ENCODE measurements at places on chromosomes 6 and 20.
A peak's percentile ranks its signal among the peaks of the same experiment; 100 is the strongest.

DNA sequence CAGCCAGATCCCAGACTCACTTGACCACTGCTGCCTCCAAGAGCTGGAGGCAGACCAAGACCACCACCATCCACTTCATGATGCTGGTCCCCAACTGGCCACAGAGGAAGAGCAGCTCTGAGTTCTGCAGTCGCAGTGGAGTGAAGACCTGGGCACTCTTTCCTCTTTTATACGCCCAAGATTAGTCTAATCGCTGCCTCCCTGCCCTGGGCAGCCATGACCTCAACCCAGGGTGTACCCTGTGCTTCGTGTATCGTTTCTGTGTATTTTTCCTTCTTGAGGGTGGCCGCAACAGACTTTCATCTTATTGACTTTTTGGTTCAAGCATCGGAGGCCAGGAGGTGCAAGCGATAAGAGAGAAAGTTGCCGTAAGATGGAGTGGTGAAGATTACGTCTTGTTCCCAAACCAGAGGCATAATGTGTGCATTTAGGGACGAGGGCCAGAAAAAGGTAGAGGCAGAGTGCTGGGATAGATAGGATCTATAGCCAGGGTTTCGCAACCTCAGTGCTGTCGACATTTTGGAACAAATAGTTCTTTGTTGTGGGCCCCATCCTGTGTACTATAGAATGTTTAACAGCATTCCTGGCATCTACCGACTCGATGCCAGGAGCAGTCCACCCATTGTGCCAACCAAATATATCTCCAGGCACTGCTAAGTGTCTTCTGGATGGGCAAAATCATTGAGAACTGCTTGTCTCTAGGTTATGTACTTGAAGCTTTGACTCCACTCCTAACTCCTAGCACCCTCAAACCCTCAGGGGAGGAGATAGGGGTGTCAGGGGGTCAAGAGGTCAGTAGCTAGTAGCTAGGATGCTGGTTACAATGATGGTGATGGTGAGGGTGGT is at the start of gene PGC:
PGC (minus strand) TSS at position 142 of the 846 bp plus-strand sequence; CDS start at position 79, 63 bp downstream.
- no peak for DNase-seq

GRCh38 chr6:123168892-123169773 is 173.1 kb downstream of the CLVS2 start:
- DNase-seq, result no peak

DNA sequence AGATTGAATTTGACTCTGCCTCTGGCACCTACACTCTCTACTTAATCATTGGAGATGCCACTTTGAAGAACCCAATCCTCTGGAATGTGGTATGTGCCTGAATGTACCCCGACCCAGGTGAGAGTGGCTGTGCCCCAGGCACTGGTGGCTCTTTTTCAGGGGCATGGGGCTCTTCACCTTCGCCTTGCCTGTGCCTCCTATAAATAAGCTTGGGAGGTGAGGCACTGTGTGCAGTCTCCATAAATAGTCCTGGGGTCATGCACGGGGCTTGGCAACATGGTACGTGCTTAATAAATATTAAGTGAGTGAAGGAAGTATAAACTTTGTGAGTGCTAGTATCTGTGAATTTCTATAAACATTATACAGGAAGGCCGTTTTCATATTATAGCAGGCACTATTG is 33.0 kb downstream of the GHRH start:
- no peak for DNase-seq

- DNase-seq, result no peak
Observed at GRCh38 chr6:39696986-39697788, 28.0 kb downstream of the KIF6 start.

DNA sequence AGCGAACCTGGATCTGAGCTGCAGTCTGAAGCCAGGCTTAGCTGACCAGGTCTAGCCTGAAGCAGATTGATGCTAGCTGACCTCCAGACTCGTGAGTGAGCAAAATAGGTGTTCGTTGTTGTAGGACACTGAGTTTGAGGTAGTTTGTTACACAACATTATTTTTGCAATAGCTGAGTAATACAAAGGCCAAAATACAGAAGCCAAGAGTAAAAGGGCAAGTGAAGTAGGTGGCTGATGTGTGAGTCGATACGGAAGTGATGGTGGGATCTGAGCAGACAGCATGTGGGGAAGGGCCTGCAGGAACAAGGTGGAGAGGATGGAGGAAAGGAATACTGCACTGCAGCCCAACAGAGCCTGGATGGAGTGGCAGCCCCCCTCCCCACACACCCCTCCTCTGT is 8.5 kb upstream of the SPATS1 start:
- DNase-seq, result peak; percentile 77

GRCh38 chr6:33885132-33886057 is 81.6 kb upstream of the MLN start:
- DNase-seq, result peak; percentile 39

GRCh38 chr6:1070085-1070521 is 241.8 kb upstream of the FOXQ1 start:
- no peak for DNase-seq

DNA sequence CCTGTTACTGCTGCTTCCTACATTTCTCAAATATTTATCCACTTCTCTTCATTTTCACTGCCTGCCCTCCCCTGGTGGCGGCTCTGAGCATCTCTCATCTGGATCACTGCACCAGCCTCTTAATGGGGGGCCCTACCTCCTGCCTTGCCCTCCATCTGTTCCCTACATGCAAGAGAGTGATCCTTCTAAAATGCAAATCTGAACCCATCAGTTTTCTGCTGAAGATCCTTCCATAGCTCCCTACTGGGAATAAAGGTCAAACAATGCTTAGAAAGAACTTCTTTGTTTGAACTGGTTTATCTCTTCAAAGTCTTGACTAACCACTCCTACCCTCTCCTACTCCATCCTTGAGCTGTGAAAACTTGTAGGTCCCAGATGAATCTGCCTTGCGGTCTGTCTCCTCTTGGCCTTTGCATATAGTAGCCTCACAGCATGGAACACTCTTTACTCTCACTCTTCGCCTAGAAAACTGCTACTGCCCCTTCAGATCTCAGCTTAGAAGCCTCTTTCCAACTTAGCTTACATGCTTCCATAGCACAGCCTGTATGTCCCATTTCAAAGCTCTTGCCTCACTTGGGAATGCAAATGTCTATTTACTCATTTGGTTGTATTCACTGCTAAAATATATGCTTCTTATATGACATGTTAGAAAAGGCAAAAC is 119.3 kb downstream of the QRSL1 start:
- no peak for DNase-seq

DNA sequence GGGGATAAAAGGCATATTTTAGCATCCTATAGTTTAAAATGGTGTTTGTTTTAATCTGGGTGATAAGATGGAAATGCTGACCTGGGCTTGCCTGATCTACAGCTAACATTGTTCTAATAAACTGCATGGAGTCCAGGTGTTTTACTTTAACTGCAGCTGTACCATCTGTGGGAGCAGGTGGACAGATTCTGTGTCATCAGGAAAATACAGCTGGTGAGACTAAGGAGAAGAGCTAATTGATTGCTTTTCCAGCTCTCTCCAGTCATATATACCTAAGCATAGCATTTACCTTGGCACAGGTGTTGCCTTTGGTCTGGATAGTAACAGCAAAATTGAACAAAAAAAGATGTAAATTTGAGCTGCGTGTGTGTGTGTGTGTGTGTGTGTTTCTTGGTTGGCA is 31.6 kb downstream of the CBFA2T2 start:
- no peak for DNase-seq

DNA sequence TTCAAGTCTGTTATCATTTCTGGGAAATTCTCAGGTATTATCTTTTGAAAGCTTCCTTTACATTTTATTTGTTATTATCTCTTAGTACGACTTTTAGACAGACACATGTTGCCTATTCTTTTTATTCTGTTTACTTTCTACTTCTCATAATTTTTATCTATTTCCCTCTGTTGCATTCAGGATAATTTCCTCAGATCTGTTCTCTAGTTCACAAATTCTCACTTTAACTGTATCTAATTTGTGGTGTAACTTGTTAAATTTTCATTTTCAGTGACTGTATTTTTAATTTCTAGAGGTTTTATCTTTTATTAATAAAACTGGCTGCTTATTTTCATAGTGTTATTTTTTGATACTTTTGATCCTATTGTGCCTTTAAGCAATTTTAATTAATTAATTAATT is 16.0 kb downstream of the ATRN start:
- no peak for DNase-seq

DNA sequence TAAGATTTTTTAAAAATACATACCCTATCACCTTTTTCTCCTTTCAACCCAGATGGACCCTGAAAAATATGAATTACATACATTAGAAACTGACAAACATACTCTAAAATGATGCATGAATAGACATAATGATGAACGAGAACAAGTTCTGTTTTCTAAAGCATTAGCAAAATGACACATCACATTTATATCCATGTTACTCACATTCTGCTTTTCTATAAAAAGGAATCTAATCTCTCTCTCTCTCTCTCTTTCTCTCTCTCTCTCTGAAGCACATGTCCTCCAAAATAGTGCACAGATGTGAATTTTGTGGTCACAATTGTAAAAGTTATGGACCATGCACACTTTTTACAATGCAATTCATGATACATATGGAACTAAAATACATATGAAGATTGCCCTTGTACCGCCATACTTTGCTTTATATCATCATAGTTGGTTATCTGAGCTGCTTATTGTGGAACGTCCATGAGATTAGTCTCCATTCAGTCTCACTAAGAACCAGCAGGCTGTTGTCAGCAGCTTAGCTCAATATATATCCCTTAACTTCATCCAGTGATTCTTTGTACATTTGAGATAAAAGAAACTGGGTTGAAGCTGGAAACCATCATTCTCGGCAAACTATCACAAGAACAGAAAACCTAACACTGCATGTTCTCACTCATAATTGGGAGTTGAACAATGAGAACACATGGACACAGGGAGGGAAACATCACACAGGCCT is 114.2 kb downstream of the COL12A1 start:
- DNase-seq, result no peak

GRCh38 chr20:19775353-19776253 is 17.5 kb downstream of the RIN2 start:
- no peak for DNase-seq

DNA sequence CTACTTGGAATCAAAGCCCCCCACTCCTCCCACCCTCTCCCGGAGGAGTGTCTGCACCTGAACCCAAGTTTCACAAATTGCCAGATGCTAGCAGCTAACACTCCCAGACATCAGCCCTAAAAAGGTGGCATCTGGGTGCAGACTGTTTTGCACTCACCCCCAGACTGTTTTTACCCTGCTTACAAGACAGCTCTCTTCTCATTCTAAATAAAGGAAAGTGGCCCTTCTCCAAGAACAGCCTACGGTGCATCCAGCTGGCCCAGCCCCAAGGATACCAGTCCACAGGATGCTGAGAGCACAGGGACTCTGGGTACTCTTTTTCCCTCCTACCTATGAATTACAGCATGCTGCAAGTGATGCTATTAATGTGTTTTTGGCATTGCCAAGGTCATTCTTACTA is 842.0 kb upstream of the FLRT3 start:
- no peak for DNase-seq

DNA sequence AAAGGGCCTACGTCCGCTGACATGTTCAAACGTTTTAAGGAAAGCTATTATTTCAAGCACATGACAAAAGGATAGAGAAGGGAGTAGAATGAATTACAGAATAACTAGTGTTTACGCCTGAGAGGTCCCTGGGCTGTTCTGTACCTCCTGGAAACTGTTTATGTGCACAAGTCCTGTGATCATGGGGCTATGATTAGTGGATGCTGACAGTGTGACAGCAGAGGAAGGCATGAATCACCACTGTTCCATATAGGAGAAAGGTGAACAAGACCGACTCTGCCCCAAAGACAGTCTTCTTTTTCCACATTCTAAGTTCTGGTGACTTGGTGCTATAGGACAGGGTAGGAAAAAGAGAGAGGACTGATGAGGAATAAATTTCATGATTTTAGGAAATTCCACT is 249.2 kb upstream of the PRDM1 start:
- peak; percentile 21 for DNase-seq

- no peak for DNase-seq
Observed at GRCh38 chr6:43937236-43938177, 167.5 kb downstream of the VEGFA start.

- DNase-seq, result no peak
Observed at GRCh38 chr6:16305246-16305725, 66.9 kb downstream of the GMPR start.

DNA sequence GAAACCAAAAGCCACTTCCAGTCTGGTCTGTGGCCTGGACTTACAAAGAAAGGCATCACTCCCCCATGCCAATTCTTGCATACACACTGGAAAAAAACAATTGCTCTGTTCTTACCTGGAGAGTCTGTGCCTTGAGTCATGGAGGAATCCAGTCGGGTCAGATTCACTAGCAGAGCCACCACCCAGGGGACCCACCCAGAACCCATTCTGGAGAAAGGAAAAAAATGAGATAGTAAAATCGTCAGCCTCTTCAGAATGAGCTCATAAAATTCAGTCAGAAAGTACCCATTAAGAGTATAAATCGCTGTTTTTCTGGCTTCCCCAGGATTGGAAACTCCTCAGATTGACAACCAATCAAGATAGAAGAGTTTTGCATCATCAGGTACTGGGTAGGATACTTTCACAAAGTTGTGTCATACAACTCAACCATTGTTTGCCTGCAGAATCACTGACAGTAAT is at the start of gene HLA-DOB:
HLA-DOB (minus strand) TSS at position 257 of the 459 bp plus-strand sequence; CDS start at position 206, 51 bp downstream.
- DNase-seq, result peak; percentile 29

GRCh38 chr6:108127056-108127455 is 38.8 kb upstream of the NR2E1 start:
- no peak for DNase-seq

DNA sequence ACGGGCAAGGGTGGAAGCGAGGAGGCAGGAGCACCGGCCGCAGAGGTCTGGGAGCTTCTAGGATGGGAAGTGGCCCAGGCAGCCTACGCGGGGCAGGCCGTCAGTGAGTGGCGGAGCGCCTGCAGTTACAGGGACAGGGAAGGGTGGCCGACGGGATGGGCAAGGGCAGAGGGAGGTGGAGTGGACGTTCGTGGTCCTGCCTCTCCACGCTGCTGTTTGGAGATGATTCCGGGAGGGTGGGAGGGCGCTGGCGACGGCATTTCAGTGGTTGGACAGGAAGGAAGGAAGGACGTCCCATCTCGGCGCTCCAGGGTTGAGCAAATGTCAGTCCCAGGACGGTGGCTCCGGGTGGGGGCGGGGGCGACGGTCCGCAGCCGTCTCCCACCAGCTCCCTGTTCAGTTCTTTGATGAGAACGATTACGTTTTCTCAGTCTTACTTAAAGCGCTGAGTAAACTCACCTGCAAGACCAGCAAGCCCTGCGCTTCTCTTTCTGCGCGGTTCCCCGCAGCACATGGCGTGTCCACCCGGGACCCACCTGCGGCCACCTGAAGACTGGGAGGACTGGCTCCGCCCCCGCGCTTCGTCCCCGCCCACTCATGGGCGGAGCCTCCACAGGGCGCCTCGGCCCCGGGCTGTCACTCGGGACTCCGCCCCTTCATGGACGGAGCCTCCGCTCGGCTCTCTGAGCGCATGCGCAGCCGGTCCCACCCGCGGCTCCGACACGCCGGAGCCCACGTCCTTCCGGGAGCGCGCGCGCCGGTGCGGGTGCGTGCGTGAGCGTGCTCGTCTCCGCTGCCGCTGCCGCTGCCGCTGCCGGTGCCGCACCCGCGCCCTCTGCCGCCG is at the start of gene DNAJC5:
DNAJC5 (plus strand) TSS at position 769 of the 844 bp plus-strand sequence. CDS start 33,220 bp downstream, outside the sequence.
- DNase-seq, result peak; percentile 95

GRCh38 chr6:105849746-105850145 is 236.4 kb upstream of the PRDM1 start:
- no peak for DNase-seq
